ENCODE measurements at places on chromosomes 1 and 21.

- DNase-seq: peak; percentile 45
Observed at GRCh38 chr1:174262349-174263241, 103.3 kb downstream of the RABGAP1L start.

DNA sequence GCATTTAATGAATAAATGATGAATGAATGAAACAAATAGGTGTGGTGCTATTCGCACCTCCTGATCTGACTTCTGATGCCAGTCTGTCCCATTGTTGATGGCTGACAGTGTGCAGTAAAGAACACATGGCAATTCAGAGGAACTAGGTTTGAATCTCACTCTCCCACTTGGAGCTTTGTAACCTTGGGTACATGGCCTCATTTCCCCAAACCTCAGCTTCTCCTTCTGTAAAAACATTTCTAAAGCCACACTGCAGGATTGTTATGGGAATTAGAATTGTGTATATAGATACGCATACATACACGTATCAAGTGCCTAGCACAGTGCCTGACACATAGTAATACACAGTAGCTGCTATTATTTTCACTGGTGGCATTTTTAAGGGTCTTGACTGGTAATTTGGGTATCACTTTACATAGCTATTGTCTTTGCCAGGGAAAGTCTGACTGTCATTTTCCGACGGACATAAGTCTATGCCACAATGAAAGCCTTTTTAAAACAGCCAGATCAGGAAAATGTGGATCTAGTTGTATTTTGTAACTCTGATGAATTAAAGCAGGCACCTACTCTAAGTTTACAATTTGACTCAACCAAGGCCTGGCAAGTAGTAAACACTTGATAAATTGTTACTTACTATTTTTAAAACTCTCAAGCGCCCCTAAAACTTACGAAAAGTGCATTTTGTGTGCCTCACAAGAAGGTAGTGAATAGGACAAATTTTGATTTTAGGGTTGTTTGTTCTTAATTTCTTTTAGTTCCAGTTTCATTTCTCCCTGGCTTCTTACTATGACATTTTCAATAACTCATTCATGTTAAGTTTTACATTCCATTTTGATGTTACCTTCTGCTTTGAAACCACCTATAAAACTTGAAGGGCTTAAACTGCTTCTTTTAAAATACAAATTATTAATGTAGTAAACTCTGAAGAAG, 164.4 kb downstream of the SDCCAG8 start:
- no peak for DNase-seq

DNA sequence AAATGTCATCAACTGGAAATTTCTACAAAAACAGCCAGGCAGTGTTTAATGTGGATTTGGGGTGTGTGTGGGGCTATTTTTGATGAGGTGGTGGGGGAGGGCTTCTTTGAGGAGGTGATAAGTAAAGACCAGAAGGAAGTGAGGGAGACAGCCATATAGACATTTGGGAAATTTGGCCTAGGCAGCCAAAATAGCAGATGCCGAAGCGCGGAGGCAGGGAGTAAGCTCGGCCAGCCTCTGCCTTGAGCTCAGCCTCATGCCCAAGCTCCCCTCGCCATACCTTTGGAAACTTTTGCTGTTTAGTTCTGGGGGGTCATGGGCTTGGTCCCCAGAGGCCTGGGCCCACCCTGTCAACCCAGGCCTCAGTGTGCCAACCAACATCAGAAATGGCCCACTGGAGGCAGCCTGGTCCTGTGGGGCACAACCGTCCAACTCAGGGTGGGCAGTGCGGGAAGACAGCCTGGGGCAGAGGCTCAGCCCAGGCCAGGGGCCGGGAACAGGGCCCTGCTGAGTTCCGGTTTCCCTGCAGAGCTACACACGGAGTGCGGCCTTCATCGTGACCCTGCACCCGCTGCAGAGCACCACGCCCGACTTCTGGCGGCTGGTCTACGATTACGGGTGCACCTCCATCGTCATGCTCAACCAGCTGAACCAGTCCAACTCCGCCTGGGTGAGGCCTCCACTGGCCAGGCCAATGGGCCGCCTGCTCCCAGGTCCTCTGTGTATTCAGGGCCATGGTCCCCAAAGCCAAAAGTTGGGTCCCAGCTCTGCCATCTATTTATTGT, 84.0 kb downstream of the PTPRU start:
- no peak for DNase-seq

DNA sequence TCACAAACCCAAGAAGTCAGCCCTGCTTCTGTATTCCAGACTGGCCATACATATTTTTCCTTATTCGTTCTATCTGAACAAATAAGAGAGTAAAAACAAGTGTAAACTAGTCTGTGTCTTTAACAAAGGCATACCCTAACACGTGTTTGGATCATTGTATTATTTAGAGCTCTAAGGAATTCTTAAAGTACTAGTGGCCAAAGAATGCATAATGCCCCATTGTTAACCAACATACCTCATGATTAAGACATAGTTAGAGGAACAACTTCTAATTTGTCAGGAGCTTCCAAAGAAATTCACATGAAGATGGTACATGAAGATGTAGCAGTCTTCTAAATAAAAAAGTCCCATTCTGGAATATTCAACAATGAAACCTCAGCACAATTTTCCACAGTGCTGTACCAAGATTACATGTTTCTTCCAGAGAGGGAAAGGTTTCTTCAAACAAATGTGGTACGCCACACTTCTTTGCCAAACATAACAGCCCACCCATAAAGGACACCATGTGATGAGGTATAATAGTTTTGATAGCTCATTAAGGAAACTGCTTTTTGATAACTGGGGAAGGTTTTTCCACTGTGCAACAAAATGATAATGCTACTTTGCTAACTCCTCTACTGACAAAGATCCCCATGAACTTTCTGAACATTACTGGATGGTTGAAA, 5.0 kb downstream of the PALMD start:
- no peak for DNase-seq

DNA sequence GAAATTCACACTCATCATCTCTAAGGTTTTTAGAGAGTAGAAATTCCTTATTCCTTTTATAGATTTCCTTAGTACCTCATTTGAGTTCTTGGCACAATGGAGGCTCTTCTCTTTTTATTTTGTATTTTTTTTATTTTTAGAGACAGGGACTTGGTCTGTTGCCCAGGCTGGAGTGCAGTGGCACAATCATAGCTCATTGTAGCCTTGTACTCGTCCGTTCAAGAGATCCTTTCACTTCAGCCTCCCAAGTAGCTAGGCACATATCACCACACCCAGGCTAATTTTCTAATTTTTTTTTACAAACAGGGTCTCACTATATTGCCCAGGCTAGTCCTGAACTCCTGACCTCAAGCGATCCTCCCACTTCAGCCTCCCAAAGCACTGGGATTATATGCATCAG, 29.6 kb downstream of the RGL1 start:
- DNase-seq: no peak

- no peak for DNase-seq
Observed at GRCh38 chr1:205668951-205669340, 11.4 kb downstream of the SLC45A3 start.

DNA sequence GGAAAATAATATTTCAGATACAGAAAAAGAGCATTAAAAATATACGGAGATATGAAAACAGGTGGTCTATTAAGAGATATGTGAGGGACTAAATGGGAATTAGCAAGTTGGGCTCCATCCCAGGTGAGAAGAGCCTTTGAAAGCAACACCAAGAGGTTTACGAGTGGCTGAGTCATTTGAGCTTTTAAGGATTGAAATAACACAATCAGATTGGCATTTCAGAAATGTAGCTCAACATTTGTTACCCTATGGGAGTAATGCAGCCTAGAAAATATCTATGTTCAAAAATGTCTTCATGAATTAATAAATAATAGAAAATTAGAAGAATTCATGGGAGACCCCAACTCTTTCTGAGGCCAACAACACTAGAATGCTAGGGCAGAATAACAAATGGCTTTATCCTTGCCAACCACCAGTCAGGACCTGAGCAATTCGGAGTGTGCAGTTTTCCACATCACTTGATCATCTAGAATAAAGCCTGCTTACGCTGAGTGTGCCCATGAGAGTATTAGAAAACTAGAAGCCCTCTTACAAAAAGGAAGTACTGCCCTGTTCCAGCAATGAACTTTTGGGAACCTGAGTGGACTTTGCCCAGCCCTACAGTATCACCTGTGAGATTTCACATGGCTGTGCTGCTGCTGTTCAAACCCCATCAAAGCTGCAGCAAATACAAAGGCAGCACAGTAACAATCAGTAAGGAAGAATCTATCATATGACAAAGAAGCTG, 538.0 kb upstream of the CAMK1G start:
- peak; percentile 76 for DNase-seq

DNA sequence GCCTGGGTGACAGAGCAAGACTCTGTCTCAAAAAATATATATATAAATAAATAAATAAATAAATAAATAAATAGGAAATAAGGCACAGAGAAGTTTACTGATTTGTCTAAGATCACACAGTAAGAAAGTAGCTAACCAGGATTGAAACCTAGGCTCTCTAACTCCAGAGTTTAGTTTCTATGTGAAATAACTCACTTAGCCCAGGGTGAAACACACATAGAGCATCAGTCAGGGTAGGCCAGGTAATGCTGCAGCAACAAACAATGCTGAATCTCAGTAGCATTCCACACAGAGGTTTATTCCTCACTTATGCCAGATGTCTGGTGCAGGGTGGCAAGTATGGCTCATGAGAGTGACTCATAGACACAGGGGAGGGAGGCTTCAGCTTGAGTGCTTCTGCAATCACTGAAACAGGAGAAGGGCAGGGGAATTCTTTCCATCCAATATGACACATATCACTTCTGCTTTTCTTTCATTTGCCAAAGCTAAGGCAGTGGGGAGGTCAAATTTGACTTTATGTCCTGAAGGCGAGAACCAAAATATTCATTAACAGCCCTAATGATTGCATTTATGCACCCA, 37.1 kb upstream of the KANK4 start:
- peak; percentile 80 for DNase-seq

DNA sequence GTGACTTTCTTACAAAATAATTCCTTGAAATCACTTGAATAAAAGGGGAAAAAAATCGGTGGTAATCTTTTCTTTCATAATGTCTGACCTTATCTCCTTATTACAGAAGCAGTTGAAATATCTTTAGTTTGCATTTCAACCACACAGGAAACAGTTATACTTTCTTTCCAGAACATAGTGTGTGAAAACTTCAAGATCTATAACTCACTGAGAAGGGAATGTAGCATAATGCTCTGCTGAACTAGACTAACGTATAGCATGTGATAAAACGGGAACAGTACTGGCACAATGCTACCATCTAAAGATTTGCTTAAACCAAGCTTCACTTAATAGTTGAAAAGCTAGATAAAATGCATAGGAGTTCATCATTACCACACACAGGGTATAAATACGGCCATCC, 45.0 kb downstream of the VAV3 start:
- no peak for DNase-seq

DNA sequence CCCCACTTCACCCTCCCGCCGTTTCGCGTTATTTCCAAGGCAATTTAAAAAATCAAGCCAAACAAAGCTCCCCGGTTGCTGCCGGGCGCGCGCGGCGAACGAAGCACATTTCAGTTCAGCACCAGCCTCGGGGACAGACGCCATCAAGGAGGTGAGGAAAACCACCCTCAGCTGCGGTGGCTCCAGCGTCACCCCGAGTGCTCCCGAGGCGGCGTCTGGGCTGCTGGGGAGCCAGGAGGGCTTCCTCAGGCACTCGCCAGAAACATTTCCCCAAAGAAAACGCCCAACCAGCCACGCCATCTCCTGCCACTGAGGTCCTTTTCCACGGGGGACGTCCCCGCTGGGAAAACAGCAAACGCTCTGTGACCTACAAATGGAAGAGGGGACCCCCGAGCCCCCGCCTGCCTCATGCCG, 623 bp downstream of the GNG4 start:
- DNase-seq: peak; percentile 59

- DNase-seq: peak; percentile 40
Observed at GRCh38 chr1:243882276-243882675, 32.2 kb upstream of the AKT3 start.

DNA sequence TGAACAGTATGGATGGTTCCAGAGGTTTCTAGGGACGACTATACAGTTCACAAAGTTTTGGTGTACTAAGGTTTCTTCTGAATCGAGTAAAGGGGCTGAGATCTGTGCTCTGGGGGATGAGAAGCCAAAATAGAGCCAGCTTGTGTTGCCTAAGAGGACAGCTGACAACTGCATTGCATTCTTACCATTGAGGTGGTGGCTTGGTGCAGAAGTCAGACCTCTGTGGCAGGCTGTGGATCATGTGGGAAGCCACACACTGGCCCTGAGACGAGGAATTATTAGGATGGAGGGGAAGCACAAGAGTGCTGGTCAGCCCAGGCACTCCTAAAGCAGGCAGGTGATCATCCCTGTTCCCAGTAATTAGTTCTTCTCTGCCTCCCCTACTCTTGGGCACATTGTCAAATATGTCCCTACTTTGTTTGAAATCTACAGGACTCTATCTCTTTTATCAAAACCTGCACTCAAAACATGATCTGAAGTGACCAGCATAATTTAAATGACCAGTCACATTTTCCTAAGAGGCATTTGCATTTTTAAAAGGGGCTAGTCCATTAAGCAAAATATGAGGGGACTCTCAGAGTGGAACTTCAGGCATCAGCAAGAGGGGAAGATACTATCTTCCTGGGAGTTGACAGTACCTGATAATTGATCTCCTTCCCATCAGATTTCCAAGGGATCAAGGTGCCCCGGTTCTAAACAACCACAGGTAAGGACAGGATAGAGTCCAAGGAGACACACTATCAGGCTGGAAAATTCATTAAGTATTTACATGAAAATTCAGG, at the start of gene FCRLB:
Gene FCRLB, plus strand, starts transcription at position 589 of the 782 bp plus-strand sequence. CDS start 1,129 bp downstream, outside the sequence.
- DNase-seq: no peak

GRCh38 chr1:248756151-248756550, 592 bp upstream of the LYPD8 start:
- no peak for DNase-seq

GRCh38 chr1:117231748-117232373, 21.1 kb upstream of the VTCN1 start:
- no peak for DNase-seq

GRCh38 chr1:68571454-68572235, 74.8 kb upstream of the DEPDC1 start:
- no peak for DNase-seq

GRCh38 chr1:223824712-223825111, 21.0 kb downstream of the TP53BP2 start:
- no peak for DNase-seq

DNA sequence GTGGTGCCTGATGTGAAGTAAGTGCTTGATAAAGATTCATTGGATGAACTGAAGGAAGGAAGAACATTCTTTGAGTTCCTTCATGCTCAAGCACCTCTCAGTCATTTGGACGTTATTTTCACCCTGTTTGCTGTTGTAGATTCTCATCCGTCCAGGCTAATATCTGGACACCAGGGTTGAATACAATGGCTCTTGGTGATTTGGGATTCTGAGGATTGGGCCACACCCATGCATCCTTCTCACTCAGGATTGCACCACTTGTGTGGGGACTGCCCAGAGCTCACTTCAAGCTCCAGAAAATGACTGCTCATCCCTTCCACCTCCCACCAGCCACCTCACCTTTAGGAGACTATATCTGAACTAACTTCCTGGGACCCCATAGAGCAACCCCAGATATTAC, 117.1 kb upstream of the IPO9 start:
- peak; percentile 40 for DNase-seq

DNA sequence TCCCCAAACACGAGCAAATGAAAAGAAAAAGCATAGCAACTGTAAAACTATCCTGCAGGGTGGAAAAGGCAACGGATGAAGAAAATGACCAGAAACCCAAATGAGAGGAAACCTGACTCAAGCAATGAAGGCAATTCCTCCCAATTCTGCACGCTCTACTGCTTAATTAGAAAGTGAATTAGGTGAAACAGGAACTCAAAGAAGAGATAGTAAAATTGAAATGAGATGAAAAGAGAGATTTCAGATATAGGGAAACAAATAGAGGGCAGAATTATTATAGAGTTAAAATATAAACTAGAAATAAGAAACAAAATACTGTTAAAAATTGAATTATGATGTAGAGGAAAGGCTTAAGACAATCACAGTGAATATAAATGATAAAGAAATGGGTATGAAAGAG, 27.5 kb upstream of the ITPKB start:
- DNase-seq: no peak

Data from EL (cell line).